Panc1 (cell line): ENCODE measurements at places on chromosomes 2 and 18.
A peak's percentile ranks its signal among the peaks of the same experiment; 100 is the strongest.

GRCh38 chr18:25795213-25795612, 295.2 kb downstream of the SS18 start:
- no peak for DNase-seq

GRCh38 chr2:143468341-143468888, 339.2 kb downstream of the ARHGAP15 start:
- no peak for DNase-seq

DNA sequence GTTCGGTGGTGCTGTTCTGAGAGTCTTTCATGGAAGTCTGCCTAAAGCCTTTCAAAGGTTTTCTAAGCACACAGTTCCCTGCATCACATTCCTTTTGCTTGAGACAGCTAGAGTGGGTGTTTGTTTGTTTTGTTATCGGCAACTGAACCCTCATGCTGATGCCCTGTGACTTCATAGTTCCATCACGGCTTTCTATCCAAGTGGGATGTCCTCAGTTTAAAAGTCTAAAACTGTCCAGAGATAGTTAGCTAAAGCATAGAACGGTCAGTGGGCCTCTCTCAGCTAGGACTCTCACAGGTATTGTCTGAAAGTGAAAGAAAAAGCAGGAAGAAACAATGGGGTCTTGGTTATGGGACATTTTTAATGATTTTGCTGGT, 337.3 kb downstream of the OSR1 start:
- no peak for DNase-seq

- no peak for DNase-seq
These were observed 502.1 kb downstream of the PARD3B start for GRCh38 chr2:205047273-205047839.

DNA sequence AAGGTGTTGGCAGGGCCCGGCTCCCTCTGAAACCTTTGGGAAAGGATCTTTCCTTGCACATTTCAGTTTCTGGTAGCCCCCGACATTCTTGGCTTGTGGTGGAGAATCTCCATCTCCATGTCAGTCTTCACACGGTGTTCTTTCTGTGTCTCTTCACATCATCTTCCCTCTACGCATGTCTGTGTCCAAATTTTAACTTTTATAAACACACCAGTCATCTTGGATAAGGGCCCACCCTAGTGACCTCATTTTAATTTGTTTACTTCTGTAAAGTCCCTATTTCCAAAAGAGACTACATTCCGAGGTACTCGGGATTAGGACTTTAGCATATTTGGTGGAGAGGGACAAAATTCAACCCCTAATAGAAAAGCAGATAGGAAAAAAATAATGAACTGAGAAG, 138.4 kb downstream of the GALNT3 start:
- no peak for DNase-seq

GRCh38 chr18:60894254-60894945, 438.8 kb upstream of the CDH20 start:
- DNase-seq = no peak

DNA sequence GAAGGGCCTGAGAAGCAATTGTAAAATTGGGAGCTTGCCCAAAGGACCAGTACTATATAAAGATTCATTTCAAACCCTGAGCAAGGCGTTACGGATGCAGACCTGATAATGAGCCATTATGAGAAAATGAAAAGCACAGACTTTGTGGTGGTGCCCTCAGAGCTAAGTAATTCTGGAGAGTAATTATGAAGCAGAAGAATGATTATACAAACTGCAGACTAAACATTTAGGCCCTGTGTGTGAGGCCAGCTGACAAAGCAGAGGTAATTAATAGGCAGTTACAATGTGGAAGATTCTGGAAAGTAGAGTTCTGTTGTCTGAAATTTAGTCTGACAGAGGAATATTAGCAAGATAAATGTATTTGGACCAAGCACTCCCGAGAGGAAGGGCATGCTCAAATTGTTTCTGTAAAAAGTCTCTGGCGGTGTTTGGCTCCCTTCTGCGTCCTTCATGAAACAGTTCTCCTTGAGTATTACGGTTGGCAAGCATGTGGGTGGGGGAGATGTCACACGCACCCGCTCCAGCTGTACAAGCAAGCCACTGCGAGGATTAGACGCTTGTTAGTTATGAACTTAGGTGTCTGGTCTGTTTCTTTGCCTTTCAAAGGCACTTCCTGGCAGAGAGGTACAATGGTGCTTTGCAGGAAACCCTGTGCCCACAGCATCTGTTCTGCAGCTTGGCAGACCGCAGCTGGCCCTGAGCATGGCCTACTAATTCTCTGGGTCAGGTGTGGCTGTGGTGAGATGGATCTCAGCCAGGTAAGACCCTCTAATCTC, 45.5 kb downstream of the CDC42EP3 start:
- no peak for DNase-seq

- no peak for DNase-seq
These were observed 4.4 kb downstream of the SULT1C4 start for GRCh38 chr2:108382196-108382595.

GRCh38 chr2:27723372-27724144, 48.0 kb upstream of the MRPL33 start:
- no peak for DNase-seq

DNA sequence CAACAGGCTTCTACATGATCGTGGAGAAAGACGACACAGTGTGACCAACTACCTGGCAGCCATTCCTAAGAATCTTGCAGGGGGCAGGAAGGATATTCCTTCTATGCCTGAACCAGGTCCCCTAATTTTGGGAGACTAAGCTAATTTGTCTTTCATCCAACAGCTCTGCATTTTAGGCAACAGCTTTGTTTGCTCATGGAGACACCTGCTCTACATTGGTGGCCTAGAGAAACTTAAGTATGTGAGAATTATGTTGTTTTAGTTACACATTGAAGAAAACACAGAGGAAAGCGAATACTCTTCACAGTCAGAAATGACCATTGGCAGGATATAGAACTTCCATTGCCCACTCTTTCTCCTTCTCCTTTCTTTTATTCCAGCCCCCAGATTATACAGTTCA, 75.2 kb downstream of the ASXL3 start:
- no peak for DNase-seq

- DNase-seq = peak; percentile 17
These were observed 344.0 kb upstream of the DDX18 start for GRCh38 chr2:117470311-117471095.

DNA sequence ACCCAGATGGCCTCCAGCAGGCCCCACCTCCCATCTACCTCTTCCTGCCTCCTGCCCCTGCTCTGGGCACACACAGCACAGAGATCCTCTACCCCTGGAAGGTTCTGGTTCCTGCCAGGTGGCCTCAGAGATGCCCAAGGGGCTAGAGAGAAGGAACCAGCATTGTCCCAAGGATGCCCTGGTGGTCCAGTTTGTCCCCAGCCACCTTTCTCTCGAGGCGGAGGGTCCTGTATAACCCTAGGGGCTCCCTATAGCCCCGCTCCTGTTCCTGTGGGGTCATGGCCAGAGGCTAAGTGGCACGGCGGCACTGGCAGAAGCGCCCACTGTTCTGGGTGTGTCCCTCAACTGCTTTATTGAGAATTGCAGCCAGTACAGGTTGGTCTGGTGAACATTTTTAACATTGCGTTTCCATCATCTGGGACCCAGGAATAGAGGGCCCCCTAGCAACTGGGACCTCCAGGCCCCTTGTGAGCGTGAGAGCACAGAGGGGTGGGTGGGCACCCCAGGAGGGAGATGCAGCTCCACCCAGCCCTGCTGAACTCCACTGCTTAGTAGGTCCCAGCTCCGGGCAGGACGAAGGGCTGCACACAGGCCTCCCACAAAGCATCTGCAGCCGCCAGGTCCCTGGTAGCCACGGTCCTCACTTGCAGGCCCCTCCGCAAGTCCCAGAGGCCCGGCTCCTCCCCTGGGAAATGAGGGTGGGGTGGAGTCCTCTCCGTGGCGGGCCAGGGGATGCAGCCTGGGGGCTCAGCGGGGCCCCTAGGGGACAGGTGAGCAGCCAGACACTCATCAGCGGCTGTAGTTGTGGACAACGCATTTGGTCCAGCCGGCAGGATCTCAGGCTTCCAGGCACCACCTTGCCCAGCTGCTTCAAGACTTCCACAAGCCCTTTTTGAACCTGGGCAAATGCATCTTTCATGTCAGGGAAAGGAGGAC, 33.1 kb downstream of the GPC1 start:
- no peak for DNase-seq

DNA sequence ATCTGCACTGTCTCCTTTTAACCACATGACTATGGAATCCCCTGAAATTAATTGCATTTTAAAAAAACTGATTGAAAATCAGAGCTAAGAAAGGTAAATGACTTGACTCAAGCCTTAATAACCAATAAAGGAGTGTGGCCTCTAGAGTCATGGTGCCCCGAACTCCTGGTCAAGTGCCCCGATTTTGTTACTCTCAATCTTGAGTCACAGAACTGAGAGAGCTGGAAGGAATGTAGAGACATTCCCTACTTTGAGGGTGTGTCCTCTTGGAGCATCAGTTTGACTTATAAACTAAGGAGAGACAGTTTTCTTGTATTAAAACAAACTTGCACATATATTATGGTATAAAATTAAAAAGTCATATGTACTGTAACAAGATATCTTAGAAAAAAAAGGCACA, 2.4 kb downstream of the WDR43 start:
- DNase-seq = no peak

- DNase-seq = no peak
These were observed 6.3 kb downstream of the MEX3C start for GRCh38 chr18:51191128-51191717.

- no peak for DNase-seq
These were observed 41.6 kb downstream of the LAMA3 start for GRCh38 chr18:23730857-23731256.

GRCh38 chr2:98519851-98520250, 75.2 kb downstream of the INPP4A start:
- no peak for DNase-seq

- no peak for DNase-seq
These were observed 180.4 kb downstream of the MBD5 start for GRCh38 chr2:148201075-148202004.

DNA sequence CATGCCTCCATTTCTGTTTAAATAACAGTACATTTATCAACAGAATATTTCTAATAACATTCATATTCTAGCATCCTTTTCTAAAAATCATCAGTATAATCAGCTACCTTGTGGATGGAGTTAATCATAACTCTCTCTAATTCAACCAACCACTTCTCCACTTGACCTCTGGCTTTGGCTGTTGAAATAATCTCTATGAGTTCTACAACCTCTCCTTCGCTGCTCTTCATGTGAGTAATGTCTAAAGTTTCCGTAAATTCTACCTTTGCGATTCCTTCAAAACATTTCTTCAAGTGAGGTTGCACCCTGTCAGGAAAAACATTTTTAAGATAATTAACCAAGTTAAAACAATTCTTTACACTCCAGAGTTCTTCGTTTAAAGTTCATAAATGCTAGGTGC, 134.2 kb downstream of the DNAH7 start:
- no peak for DNase-seq

GRCh38 chr2:77086051-77086450, 436.1 kb downstream of the LRRTM4 start:
- DNase-seq = no peak

GRCh38 chr2:16012626-16013358, 72.4 kb downstream of the MYCN start:
- DNase-seq = no peak

DNA sequence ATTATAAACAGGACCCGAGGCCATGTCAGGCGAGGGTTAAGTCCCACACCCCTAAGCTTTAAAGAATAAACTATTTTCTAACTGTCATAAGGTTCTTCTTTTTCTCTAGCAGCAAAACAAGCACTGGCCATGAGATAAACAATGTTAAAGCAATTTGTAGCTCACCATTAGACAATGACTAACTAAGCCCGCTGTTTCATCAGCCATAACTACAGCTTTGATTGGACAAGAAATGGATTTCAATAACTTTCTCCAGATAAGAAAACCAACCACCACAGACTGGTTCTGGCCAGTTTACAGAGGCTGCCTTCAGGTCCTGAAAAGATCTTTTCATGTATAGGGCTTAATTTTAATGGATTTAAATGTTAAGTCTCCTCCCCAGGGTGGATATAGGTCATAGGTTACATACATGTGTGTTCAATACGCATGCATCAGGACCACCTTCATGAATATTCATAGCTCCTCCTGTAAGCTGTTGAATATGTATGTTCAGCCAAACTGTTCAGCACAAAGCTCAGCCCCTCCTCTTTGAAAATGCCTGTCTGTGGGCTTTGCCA, 108.7 kb upstream of the RAB6C start:
- DNase-seq = no peak

GRCh38 chr2:43196768-43197587, 29.4 kb downstream of the ZFP36L2 start:
- no peak for DNase-seq

DNA sequence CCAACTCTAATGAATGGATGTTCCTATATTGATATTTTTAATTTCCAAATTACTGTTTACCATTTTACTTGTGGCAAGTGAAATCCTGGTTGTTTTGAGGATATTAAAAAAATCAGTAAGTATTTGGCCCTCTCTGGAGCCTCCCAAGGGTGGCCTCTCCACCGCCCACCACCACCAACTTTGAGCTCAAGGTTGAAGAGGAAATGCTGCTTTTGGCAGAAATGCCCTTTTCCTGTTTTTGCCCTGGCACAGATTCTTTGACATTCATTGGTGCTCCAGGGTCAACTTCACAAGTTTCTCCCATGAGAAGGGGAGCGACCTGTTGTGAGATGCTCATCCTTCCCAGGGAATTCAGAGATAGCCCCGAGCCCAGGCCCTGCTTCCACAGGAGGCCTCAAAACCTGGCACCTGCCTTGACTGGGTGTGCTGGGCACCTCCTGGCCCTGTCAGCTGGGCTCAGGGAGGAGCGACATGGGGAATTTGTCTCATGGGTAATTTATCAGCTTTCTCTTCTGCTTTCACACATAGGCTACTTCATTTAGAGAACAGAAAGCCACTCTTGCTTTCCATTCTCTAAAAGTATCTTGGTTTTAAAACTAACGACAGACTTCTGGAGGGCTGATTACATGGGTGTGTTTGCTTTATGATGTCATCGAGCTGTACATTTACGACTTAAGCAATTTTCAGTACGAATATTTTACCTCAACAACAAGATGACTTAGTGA, 6.9 kb downstream of the CD8A start:
- no peak for DNase-seq

- DNase-seq = no peak
These were observed 29.3 kb downstream of the MERTK start for GRCh38 chr2:111927723-111928122.

DNA sequence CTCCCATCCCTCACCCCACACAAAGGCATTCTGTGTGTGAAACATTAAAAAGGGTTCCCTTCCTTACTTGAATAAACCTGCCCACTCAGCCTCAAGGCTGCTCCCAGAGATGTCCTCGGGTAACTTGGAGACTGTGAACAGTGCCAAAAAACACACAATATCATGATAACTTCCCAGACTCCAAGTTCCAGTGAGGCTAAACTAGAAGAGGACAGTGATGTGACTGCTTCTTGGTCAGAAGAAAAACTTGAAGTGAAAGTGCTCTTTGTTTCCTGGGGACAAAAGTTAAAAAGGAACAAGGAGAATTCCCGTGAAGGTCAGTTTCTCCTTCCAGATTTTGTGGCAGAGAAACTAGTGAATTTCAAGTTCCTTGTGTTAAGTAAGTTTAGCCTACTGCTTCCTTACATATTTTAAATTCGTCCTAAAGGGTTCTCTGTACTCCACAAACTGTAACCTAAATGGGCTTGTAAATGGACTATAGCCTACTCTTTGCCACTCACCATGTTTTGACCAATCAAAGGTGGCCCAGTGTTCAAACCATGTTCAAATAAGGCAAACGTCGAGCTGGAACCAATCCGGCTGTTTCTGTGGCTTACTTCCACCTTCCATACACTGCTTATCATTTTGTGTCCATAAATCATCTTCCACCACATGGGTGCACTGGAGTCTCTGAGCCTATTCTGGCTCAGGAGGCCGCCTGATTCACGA, 20.4 kb downstream of the TPRKB start:
- no peak for DNase-seq

- DNase-seq = no peak
These were observed 418.3 kb downstream of the LPIN1 start for GRCh38 chr2:12164689-12165088.

- no peak for DNase-seq
These were observed 172.3 kb downstream of the PID1 start for GRCh38 chr2:229098801-229099200.
